ENCODE measurements at places on chromosomes 1 and 21. TPM values are rescaled to one million over a fixed set of nuclear protein-coding genes. Genes with fewer than 3 reads are reported as not detected.

Gene PDC
- not detected for total RNA-seq

Gene REN
- not detected for total RNA-seq

Gene LEMD1
- total RNA-seq: not detected

Gene MATN1
- total RNA-seq: not detected

Gene CELA3A
- total RNA-seq: not detected

Gene KLHDC9
- total RNA-seq: not detected

Gene HFM1
- total RNA-seq: not detected

Gene ADAMTS5
- total RNA-seq: 10.3 TPM

Gene BATF3
- total RNA-seq: 3.2 TPM

Gene ANXA9
- 0.46 TPM for total RNA-seq

Gene SPATA46
- not detected for total RNA-seq

Gene NFYC
- 10.7 TPM for total RNA-seq

Gene ZNF697
- 0.22 TPM for total RNA-seq

Gene KRTAP21-2
- not detected for total RNA-seq

Gene OR10J1
- not detected for total RNA-seq

All from MG63 (cell line).